ENCODE measurements at places on chromosomes 5 and 9.

GRCh38 chr9:401223-401622 is 186.6 kb downstream of the DOCK8 start:
- DNase-seq, result no peak

GRCh38 chr5:4348423-4348822 is 752.8 kb downstream of the IRX1 start:
- no peak for DNase-seq

DNA sequence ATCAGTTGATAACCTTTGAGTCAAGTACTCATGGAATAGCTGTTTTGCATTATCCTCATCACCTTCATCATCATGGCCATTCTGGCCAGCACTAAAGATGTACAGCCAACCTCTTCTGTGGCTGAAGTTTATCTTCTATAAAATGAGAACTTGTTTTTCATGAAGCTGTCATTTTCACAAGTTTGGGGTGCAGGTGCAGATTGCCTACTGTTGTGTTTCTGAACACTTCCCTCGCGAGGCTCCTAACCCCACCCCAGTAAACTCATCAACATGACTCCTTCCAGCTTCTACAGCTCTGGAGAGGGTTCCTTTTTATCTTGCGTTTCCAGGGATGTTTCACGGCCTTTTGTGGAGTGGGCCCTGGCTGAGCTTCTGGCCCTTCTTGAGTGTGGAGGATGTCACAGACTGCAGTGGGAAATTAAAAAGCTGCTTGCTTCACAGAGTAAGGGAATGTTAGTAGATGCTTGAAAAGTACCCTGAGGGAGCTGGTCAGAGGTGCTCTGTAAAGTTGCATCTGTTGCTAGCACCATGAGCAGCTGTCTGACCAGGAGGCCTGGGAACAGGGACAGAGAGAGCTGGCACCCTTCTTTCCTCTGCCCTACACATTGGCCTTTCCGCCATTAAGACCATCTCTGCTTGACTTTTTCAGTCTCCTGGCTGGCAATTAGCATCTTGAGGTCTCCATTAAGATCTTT is 24.9 kb downstream of the SYK start:
- DNase-seq, result no peak

DNA sequence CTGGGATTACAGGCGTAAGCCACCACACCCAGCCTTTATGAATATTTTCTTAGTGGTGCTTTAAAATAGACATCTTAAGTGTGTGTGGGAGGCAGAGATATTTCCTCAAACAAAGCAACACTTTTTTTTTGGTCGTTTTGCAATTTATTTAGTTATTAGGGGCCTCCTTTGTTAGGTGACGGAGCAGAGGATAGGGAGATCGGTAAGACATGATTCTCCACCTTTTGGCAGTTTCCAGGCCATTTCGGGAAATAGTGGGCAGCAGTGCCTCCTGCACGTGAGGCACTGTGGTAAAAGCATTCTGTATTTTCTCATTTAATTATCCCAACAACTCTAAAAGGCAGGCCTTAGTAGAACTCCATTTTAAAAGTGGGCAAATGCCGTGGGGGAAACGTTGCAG is 1.9 kb downstream of the OCLN start:
- no peak for DNase-seq

- DNase-seq, result no peak
These were observed 46.2 kb downstream of the CFAP77 start for GRCh38 chr9:132456241-132456640.

GRCh38 chr5:53488195-53488722 is 7.8 kb downstream of the FST start:
- DNase-seq, result no peak

GRCh38 chr5:142156839-142157463 is 48.4 kb downstream of the NDFIP1 start:
- DNase-seq, result no peak

GRCh38 chr5:124203303-124203702 is 543.1 kb downstream of the ZNF608 start:
- DNase-seq, result no peak

DNA sequence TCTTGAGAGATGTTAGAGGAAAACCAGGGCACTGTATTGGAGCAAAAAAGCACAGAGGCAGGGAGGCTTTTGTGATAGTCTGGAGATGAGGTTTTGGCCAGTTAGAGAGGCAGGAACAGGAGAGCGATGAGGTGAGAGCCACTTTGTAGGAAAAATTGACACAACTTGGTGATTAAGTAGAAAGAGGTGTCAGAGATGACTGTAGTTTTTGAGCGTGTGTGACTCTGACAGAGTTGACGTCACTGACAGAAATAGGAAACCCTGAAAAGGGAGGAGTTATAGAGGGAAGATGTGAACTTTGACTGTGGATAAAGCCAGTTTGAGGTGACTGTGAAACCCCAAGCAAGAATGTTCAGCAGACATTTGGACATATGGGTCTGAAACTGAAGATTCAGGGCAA is 15.7 kb downstream of the NFX1 start:
- no peak for DNase-seq

DNA sequence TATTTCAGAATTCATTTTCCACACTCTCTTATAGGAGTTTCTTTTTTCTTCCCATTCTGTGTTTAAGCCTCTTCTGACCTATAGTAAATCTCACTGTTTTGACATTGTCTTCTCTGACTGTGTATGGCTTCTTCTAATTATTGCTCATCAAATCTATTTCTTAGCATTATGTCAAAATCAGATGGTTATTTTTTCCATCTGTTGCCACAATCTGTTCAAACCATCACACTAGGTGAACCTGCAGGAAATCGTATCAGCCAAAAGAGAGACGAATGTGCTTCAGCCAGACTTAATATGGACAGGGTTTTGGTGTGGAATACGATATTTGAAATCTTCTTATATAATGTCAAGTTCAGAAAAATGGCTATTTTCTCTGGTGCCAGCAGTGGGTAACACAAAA is 15.9 kb upstream of the SEMA4D start:
- no peak for DNase-seq

- no peak for DNase-seq
These were observed 48.9 kb upstream of the CACNA1B start for GRCh38 chr9:137828527-137829259.

DNA sequence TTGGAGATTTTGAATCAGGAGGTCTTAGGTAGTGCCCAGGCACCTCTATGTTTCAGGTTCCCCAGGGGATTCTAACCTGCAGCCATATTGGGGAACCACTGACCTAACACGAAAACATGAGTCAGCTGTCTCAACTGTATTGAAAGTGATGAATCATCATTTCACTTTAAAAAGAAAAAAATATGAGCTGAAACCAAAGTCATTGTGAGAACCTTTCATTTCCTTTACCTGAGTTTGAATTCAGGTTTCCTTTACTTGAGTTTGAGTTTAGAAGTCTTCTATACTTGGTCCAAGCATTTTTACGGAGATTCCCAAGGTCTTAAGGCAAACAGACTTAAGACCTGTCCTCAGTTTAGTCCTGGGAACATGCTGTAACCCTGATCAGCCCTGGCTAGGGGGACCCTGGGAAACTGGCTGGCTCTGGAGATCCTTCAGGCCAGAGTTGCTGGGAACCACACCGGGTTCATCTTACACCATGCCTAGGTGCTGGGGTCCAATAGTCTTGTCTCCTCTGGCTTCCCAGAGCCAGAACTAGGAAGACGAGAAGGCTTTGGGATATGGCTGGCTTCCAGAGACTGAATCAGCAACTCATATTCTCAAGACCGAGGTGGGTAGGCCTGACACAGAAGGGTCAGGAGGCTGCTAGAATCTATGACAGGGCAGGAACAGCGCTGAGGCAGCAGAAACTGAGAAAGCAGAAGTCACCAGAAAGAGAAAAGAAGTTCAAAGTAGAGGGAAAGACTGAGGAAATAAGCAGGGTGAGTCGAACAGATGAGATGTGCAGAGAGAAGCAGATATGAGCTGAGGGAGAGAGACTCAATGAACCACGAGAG is 16.4 kb upstream of the PDCD1LG2 start:
- peak; percentile 27 for DNase-seq

Data from NCI-H446 (cell line).